Bladder microvascular endothelial cell (primary cell): ENCODE measurements at places on chromosomes 6 and 20. TPM values are rescaled to one million over a fixed set of nuclear protein-coding genes. Genes with fewer than 3 reads are reported as not detected.

Gene INSM1
- not detected in 2 replicates for total RNA-seq

Gene PACSIN1
- not detected in 2 replicates for total RNA-seq

Gene MOG
- not detected in 2 replicates for total RNA-seq

Gene TMEM74B
- 0.16 and 0.25 TPM in 2 replicates for total RNA-seq

Gene TCF21
- not detected in 2 replicates for total RNA-seq

Gene ZNF165
- total RNA-seq = 0.13 and 0.16 TPM in 2 replicates

Gene HTR1E
- total RNA-seq = not detected in 2 replicates

Gene HDGFL1
- total RNA-seq = not detected in 2 replicates

Gene ZNF343
- total RNA-seq = 6.8 and 12.7 TPM in 2 replicates

Gene GSTA1
- not detected in 2 replicates for total RNA-seq

Gene NANP
- 4.2 and 7.6 TPM in 2 replicates for total RNA-seq

Gene SERAC1
- total RNA-seq = 4.0 and 21.0 TPM in 2 replicates

Gene SEL1L2
- total RNA-seq = not detected in 2 replicates

Gene ASCC3
- 49.4 and 111 TPM in 2 replicates for total RNA-seq

Gene HLA-DPB1
- 18.9 and 33.0 TPM in 2 replicates for total RNA-seq

Gene KIAA0408
- total RNA-seq = under 0.01 TPM in 1 of 2 replicates, not detected in the other

Gene PXDC1
- total RNA-seq = 63.8 and 104 TPM in 2 replicates

Gene FLOT1
- total RNA-seq = 82.2 and 94.0 TPM in 2 replicates

Gene PLCB4
- 0.65 and 11.9 TPM in 2 replicates for total RNA-seq

Gene FILIP1
- 10.8 and 28.6 TPM in 2 replicates for total RNA-seq

Gene OOEP
- not detected in 2 replicates for total RNA-seq

Gene ZSCAN9
- total RNA-seq = 9.4 and 16.9 TPM in 2 replicates

Gene LINC00237
- total RNA-seq = not detected in 2 replicates

Gene LGSN
- total RNA-seq = not detected in 2 replicates

Gene ARG1
- total RNA-seq = not detected in 2 replicates

Gene GGTLC1
- not detected in 2 replicates for total RNA-seq

Gene EEF1A2
- 0.49 and 27.1 TPM in 2 replicates for total RNA-seq

Gene DSP
- 3.9 and 59.2 TPM in 2 replicates for total RNA-seq

Gene CCM2L
- 20.6 and 27.3 TPM in 2 replicates for total RNA-seq

Gene ASIP
- total RNA-seq = not detected in 2 replicates

Gene GTSF1L
- not detected in 2 replicates for total RNA-seq

Gene WFDC12
- not detected in 2 replicates for total RNA-seq

Gene CST4
- total RNA-seq = not detected in 2 replicates

Gene GLO1
- 88.2 and 99.8 TPM in 2 replicates for total RNA-seq

Gene MED20
- 21.7 and 39.1 TPM in 2 replicates for total RNA-seq

Gene DEFB116
- not detected in 2 replicates for total RNA-seq

Gene TMEM217
- total RNA-seq = 6.8 and 28.6 TPM in 2 replicates

Gene MPIG6B
- total RNA-seq = not detected in 2 replicates

Gene TAGAP
- not detected in 2 replicates for total RNA-seq

Gene NKX2-2
- not detected in 2 replicates for total RNA-seq

Gene TSBP1
- not detected in 2 replicates for total RNA-seq

Gene ZNF831
- total RNA-seq = under 0.01 TPM in 1 of 2 replicates, not detected in the other

Gene APOM
- total RNA-seq = 0.16 and 0.25 TPM in 2 replicates

Gene BMP6
- total RNA-seq = 101 and 330 TPM in 2 replicates

Gene HCK
- 0.06 TPM in 1 of 2 replicates, not detected in the other for total RNA-seq
